Foreskin keratinocyte (primary cell): ENCODE measurements at places on chromosomes 3 and 15.

DNA sequence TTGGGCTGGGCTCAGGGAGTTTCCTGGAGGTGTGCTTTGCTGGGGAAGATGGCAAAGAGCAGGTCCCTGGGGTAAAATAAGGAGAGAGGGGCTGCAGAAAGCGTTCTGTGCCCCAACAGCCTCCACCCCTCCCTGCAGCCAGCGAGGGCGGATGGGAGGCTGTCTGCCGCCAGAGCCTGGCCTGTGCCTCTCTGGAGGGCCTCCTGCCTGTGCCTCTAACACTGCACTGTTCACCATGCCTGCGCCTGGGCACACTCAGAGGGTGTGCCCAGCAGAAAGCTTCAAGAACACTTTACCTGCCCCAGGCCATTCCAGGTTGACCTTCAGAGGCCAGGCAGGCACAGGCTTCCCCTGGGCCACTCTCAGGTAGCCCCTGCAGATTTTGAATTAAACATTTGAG lies 77.7 kb upstream of the KLF13 start:
- no peak for DNase-seq

DNA sequence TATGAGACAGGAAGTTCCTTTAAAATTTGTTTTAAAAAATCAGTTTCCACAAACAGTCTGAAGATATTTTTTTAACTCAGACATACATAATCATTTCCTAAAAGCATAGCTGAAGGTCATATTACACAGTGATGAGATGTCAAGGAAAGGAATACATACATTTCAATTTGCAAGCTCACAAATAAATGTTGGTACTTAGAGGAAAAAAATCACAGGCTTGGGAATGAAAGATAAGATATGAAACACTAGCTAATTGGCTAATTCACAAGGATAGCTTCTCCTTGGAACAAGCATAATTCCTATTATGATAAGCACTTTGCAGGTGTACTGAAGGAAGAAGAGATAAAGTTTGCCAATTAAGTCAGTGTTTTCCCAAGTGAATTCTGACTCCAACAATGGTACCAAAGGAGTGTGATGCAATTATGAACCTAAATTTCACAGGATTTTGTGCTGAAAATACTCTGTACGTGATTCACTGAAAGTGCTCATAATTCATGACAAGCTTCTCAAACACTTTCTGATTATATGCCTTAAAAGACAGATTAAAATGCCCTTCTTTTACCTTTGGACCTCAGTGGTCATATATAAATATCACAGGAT lies 112.4 kb downstream of the FRMD5 start:
- DNase-seq = no peak

DNA sequence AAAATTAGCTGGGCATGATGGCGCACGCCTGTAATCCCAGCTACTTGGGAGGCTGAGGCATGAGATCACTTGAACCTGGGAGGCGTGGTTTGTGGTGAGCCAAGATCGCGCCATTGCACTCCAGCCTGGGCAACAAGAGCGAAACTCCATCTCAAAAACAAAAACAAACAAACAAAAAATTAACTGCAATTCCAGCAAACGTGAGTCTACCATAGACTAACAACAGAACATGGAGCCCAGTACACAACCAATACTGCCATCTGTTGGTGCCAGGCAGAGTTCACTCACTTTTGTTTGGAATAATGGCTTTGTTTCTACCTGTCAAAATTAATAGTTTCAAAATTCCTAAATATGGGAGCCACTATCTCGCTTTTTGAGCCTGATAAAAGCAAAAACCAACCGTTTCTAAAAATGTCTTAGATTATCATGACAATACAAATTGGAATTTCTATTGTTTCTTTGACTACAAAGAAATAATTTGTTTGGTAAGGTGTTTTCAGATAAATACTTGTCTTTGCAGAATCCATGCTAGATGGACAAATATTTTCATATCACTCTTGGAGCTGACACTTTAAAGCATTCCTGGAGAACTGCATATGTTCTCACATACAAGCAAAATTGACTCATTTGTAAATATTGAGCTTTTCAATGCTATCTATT lies 45.0 kb downstream of the GPR176 start:
- DNase-seq = no peak

DNA sequence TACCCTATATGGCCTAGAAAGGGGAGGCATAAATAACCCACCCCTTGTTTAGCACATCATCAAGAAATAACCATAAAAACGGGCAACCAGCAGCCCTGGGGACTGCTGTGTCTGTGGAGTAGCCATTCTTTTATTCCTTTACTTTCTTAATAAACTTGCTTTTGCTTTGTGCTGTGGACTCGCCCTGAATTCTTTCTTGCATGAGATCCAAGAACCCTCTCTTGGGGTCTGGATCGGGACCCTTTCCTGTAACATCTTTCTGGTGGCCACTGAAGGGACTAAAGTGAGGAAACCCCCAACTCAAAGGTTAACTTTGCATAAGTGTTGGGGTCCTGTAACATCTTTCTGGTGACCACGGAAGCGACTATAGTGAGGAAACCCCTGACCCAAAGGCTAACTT lies 15.7 kb upstream of the HHATL start:
- DNase-seq = no peak

- no peak for DNase-seq
These were observed 82.3 kb upstream of the RNF7 start for GRCh38 chr3:141655801-141656200.
